ENCODE measurements at places on chromosomes 1 and 21.

DNA sequence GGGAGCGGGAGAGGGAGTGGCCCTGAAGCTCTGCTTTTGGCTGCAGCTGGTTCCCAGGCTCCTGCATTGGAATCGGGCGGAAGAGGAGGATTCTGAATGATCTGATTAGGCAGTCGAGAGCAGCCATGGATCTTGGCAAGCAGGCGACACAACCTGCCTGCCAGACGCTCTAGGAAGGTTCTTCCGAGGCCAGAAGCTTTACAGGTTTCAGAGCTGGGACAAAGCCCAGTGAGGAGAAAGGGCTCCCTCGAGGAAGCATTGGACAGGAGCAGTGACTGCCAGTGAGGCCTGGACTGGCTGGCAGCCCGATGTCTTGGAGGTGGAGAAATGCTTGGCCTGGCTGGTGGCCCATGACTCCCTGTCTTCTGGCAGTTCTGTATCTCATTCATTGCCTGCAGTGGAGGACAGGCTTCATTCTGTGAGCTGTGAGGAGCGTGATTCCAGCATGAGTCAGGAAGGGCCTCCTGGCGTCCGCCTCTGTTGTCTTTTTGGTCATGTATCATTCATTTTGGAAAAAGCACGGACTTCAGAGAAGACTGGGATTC is 132.7 kb upstream of the IPO9 start:
- DNase-seq, result no peak

DNA sequence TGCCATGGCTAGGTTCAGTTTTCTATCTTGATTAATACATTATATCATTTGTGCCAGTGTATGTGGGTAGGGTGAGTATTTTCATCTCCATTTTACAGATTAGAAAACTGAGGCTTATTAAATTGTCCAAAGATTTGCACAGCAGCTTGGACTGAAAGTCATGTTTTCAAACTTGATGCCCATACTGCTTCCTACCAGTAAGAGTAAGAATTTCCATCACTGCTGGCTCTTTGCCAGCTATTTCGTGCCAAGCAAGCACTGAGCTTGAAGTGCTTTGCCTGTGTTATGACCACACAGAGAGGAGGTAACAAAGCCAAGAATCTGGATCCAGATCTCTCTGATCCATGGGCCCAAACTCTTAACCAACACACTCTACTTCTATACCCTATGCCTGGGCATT is 295.0 kb downstream of the VAV3 start:
- DNase-seq, result no peak

GRCh38 chr1:97524211-97524610 is 396.6 kb downstream of the DPYD start:
- DNase-seq, result no peak

DNA sequence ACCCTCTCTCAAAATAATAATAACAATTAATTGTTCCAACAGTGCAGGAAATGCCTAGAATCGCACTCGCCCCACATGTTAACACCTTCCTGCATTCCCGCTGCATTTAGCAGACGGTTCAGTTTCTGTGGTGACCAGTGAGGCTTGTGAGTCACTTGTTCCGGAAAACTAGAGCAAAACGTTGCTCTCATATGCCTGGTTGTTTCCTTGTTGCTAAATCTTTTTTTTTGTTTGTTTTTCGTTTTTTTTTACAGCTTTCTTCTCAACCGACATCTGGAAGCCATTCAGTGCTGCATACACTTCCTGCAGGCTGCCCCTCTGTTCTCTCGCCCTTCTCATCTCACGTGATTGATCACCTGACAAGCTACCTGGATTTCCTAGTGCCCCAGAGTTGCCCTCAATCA is 56.9 kb upstream of the TMPRSS2 start:
- DNase-seq, result no peak

DNA sequence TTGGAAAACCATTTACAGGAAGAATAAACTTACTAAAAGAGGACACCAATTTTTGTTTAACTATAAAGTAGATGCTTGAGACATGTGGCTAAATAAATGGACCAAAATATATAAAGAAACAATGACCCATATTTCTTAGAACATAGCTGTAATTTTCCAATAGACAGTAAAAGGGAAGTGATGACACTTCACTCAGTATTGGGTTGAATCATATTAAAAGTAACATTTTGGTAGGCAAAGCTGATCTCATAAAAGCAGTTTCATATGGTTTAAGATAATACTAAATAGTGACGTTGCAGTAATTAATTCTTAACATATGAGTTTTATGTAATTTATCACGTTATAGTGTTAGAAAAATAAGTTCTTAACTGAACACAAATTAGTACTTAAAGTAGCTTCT is 308.9 kb upstream of the RUNX1 start:
- DNase-seq, result no peak

GRCh38 chr1:145980457-145980994 is 15.9 kb downstream of the TXNIP start:
- DNase-seq, result no peak

DNA sequence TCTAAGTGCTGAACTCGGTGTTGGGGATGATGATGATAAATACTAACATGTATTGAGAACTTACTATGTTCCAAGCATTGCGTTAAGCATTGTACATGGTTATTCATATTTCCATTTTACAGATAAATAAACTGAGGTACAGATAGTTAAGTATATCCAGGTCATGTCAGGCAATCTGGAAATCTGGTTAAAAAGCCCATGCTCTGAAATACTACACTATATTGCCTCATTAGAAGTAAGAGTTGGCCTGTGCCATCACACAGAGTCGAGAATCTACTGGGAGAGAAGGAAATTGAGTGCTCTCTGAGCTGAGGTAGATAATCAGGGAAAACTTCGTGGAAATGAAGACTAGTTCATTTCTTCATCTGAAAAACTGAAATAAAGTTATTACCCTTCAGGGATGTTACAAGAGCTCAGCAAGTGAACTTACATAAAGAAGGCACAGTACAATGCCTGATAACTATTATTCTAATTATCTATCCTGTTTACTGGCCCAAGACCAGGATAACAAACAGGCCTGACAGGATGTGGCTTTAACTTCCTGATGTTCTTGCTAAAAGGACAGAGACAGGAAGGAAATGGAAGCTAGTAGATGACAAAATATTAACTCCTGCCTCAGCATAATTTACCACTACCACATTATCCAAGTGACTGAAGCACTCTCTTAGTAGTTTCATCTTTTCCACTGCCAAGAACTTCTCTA is 85.6 kb downstream of the EPS15 start:
- DNase-seq, result no peak

DNA sequence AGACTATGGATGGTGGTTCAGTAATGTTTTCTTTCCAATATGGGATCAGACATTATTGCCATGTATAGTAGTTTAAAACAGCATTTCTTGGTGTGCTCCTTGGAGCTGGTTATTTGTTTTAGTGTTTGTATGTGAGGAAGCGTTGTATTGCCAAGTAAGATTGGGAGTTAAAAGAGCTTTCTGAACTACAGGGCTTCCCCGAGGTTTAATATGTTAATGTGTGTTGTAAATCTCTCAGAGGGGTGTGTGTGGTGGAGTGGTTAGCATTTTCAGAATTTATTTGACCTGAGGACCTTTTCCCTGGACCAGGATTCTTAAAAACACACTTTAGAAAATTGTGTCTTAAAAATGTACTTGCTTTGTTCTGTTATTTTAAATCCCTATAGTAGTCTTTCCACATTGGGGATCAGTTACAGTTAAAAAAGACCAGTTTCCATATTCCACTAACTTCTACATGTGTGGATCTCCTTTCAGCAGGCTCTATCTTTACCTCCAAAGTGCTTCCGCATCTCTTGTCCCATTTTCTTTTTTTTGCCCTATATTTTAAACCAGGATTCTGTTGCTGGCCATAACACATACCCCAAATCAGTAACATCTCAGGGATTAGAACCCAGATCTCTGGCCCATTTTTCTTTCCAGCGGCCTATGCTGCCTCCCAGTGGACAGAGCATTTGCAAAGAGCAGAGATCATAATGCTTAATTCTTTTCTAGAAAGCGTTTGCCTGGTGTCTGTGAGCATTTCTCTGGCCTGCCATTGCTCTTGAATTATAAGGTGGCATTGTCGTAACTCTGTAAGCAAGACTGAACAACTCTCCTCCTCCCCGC is 58.6 kb downstream of the PBX1 start:
- DNase-seq, result no peak

- no peak for DNase-seq
Observed at GRCh38 chr21:31656199-31657095, 3.0 kb upstream of the SOD1 start.

DNA sequence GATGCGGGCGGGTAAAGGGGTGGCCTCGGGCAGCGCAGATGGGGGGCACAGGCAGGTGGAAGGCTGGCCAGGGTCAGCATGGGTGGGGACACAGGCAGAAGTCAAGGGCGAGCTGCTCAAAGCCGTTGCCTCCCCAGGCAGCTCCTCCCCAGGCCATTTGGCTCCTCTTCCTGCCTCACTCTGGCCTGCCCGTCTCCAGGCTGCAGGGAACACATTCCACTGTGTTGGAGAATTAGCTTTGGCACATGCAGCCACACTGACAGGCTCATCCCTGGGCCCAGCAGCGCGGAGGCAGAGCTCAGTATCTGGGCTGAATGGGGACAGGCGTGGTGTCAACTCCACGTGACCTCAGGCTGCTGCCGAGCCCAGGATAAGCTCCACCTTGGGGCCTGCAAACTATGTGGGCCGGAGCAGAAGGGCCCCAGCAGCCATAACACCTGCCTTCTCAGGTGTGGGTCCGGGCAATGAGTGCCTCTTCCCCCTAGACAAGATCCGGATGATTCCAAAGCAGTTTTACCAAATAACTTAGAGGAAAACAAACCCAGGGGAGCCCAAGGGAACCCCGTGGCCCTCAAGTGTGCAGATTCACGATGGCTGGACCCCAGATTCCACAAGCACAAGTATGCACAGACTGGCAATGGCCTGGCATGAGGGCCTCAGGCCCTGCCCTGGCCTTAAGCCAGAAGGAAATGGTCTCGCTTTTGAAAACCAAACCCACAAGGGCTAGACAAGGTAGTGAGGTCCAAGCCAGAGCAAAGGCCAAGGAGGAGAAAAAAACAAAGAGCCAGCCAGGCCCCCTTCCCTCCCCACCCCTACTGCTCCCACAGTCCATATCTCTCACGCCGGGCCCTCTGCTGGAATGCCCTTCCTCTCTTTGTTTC is 40.2 kb downstream of the HSPG2 start:
- no peak for DNase-seq

DNA sequence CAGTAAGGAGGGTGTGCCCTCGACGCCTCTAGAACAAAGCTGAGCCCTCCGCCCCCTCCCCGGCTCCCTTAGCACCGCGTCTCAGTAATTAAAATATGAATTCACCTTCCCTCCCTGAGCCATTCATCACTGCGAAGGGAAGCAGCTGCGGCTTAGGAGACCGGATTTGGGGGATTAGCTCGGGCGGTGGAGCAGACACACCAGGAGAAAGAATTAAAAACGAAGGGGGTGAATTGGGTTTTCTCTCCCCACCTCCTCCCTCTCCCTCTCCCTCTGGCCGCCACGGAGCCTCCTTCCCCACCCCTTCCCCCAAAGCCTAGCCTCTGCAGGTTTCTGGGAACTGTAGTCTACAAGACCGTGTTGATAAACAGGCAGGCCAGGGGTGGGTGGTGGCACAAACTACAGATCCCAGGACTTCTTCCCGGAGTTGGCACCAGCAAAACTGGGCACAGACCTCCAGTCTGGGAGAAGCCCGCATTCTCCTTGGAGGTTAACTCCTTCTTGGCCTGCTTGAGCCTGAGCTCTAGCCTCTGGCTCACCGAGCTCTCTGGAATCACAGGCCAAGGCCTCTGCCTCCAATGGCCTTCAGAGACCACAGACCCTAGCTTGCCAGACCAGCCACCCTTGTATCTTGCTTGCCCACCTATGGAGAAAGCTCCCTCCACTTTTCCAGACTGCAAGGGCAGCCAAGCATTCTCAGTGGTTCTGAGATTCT is 10.8 kb downstream of the BLACAT1 start:
- DNase-seq, result no peak

DNA sequence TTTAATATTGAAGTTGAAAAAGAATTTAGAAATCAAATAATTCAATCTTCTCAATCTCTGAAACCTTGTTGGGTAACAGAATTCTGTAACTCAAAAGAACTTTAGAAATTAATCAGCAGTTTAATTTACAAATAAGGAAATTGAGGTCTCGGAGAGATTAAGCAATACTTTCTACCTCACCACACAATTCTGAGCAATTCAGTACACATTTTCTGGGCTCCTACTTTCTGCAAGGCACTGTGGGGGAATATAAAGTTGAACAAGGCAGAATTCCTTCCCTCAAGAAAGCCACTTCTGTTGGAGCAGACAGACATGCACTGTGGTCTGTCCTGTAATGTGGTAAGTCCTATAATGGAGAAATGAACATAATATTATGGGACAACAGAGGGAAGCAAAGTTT is 47.7 kb downstream of the MEF2D start:
- DNase-seq, result no peak

DNA sequence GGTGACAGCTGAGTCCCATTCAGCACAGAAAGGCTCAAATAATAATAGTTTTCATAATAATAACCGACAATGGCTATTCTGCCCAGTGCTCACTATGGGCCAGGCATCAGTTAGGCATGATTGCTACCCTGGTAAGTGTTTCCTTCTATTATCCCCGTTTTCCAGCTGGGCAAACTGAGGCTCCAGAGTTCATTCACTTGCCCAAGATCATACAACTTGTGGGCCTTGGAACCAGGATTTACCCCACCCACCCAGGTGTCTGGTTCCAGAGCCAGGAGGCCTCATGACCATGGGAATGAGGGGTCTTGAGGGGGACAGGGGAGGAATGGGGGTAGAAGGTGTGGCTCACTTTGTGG is 518 bp downstream of the PLOD1 start:
- DNase-seq, result no peak

DNA sequence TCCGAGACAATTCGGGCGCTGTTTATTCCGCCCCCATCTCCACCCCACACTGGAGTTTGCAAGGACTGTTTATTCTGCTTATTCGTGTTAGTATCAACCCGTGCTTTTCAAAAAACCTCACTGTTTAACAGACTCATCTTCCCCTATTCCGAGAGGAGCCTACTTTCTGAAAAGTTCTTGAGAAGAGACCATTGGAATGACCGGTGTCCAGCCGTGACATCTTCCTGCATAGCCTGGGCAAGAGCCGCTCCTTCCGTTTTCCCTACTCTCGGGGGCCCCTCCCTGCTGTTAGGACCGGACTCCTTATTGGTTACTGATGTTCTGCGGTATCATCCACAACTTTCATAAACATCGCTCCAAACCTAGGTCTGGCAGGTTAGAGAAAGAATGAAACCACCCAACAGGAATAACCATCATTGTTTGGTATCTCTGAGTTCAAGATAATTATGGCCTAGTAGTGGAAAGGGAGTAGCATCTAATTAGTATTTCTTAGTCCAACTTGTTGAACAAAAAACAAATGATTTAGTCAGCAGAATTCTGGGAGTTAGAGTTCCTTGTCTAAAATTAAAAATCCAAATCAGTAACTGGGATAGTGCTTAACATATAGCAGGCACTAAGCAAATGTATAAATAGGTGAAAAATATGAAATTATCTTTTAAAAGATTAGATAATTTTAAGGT is 837 bp downstream of the STXBP3 start:
- DNase-seq, result peak; percentile 61

Data from GDM1 (cell line).